ENCODE measurements at places on chromosomes 5 and 9. TPM values are rescaled to one million over a fixed set of nuclear protein-coding genes. Genes with fewer than 3 reads are reported as not detected.

GRCh38 chr5:73301208-73301901 is 128.4 kb downstream of the TMEM174 start:
- DNase-seq: no peak

- DNase-seq: no peak
Measured at GRCh38 chr9:130660683-130661450, 3.5 kb upstream of the PRDM12 start.

DNA sequence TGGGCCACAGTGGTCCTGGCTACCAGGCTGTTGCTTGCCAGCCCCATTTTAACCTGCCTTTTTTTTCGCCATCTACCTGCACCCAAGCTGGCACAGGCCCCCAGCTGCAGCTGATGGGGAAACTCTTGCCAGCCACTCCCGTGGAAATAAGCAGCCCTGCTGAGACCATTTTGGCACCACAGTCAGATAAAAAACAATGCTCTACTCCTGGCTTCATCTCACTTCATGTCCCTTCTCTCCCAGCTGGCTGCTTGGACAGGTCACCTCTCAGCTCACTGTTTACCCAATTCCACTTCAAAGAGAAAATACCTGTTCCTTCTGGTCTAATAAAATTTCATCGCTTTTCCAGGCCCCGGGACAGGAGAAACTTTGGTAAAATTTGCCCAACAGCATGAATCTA is 322.6 kb upstream of the SLC30A5 start:
- DNase-seq: no peak

DNA sequence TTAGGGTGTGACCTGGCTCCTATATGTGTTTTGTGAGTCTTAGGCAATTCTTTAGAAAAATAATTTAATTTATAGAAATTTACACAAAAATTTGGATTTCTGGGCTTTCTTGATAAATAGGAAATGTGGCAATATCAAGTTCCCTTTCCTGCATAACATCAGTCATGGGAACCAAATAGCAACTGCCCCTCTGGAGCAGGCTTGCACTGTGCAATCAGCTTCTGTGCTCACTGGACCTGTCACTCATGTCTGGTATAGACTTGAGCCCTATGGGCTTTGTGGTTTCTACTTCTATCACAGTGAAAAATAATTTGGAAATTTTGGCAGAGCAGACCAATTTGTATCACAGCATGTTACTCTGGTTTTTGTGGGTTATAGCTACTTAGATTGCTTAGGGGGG is 131.7 kb downstream of the ADGRV1 start:
- DNase-seq: no peak

GRCh38 chr5:56088431-56088949 is 93.7 kb upstream of the IL6ST start:
- no peak for DNase-seq

Gene PLAC8L1
- total RNA-seq: not detected

Gene LCN15
- total RNA-seq: 0.35 TPM

- no peak for DNase-seq
Measured at GRCh38 chr9:88722753-88723152, 187.8 kb downstream of the NXNL2 start.

- DNase-seq: no peak
Measured at GRCh38 chr5:89707891-89708290, 701.7 kb downstream of the CETN3 start.

GRCh38 chr9:14400658-14400995 is 86.7 kb upstream of the NFIB start:
- DNase-seq: no peak

Gene F12
- 0.60 TPM for total RNA-seq

Gene ST8SIA4
- 54.4 TPM for total RNA-seq
